ENCODE measurements at places on chromosomes 12 and 14.

DNA sequence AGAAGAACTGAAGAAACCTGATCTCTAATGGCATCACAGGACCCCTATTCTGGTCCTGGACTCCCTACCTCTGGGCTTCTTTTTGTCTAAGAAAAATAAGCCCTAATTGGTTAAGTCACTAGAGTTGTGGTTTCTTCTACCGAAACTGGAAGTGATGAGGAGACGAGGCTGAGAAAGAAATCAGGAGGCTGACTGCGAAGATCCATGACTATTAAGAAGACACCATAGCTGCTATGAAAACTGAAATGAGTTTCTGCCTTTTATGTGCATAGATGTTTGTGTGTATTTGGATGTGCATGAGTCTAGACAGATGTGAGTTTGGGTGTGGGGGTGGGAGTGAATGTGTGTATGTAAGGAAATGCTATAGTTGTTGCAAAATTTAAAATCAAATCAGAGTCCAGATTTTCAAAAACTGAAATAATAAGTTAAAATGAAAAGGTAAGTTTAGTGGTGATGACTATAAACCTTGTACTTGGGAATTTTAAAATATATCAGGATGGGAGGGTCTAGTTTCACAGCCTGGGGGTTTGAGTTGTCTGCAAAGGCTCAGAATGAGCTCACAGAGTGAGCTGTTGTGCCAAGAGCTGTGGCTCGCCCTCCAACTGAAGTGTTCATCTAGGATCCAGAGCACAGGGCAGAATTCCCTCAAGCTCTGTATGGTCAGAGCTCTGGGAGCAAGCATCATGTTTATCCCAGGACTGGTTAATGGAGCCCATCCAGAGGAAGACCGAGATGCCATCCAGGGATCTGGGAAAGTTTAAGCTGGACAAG is 94.9 kb downstream of the VCPKMT start:
- DNase-seq = no peak

GRCh38 chr14:96906434-96906833 is 109.3 kb downstream of the VRK1 start:
- DNase-seq = no peak

GRCh38 chr14:67744046-67744445 is 42.4 kb downstream of the RDH12 start:
- no peak for DNase-seq

DNA sequence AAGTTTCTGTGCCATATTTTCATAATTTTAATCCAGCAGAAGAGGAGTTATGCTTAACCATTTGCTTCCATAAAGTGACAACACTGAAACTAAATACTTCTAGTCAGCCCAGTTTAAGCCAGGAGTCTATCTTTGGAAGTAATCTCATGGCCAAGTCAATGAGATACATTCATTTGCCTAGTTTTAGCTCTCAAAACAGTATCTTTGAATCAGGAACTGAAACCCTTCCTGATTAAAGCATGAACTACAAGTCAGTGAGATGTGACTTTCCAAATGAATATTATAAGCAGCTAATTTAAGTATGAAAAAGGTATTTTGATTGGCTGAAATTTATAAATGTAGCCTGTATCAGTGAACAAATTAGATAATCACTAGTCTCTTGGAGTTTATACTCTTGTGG is 491.5 kb downstream of the SLC6A15 start:
- DNase-seq = no peak

GRCh38 chr12:28958553-28959195 is 190.4 kb upstream of the FAR2 start:
- DNase-seq = peak; percentile 39

DNA sequence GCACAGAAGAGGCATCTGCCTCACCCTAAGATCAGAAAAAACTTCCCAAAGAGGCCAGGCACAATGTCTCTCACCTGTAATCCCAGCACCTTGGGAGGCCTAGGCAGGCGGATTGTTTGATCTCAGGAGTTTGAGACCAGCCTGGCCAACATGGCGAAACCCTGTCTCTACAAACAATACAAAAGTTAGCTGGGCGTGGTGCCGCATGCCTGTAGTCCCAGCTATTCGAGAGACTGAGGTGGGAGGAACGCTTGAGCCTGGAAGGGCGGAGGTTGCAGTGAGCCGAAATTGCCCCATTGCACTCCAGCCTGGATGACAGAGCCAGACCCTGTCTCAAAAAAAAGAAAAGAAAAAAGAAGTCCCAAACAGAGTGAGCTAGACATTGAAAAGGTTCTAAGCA is 4.5 kb downstream of the ZBTB1 start:
- DNase-seq = no peak

- DNase-seq = no peak
These were observed 19.8 kb upstream of the CATSPERB start for GRCh38 chr14:91751719-91752118.

GRCh38 chr14:69749956-69750355 is 17.0 kb upstream of the SRSF5 start:
- no peak for DNase-seq

GRCh38 chr12:24889411-24889810 is 59.5 kb downstream of the BCAT1 start:
- no peak for DNase-seq

- DNase-seq = no peak
These were observed 42.9 kb downstream of the IQSEC3 start for GRCh38 chr12:109446-109845.

GRCh38 chr14:66273261-66273832 is 212.8 kb upstream of the CCDC196 start:
- no peak for DNase-seq

DNA sequence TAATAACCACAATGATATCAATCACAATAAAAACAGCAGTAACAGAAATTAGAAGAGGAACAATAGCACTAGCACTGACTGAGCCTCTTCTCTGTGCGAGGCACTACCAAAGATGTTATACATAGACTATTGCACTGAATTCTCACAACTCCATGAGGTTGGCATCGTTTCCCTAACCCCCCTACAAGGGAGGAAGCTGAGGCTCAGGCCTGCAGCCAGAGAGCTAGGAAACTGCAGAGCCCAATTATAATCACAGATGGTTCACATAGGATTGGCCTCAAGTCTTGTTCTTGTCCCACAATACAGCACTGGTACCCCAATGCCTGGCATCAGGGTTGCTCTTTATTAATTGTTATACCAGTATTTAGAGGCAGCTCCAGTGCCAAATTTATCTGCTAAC is 278.0 kb downstream of the CEP128 start:
- no peak for DNase-seq

DNA sequence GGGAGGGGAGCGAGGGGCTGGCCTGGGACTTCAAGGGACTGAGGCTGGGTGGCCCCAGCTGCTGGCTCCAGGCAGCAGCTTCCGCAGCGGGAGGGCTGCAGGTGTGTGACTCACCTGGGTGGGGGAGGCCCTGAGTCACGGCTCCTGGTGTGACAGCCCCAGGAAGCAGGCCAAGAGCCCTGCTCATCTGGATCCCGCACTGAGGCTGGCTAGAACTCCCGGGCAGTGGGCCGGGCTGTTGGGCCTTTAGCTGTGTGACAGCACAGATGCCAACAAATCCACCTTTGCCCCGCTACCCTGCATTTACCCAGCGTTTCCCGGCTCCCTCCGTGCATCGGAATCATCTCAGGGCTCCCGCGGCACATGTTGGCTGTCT is 180.0 kb upstream of the PRMT8 start:
- DNase-seq = no peak

- no peak for DNase-seq
These were observed 66.3 kb downstream of the OTX2 start for GRCh38 chr14:56744016-56744415.

DNA sequence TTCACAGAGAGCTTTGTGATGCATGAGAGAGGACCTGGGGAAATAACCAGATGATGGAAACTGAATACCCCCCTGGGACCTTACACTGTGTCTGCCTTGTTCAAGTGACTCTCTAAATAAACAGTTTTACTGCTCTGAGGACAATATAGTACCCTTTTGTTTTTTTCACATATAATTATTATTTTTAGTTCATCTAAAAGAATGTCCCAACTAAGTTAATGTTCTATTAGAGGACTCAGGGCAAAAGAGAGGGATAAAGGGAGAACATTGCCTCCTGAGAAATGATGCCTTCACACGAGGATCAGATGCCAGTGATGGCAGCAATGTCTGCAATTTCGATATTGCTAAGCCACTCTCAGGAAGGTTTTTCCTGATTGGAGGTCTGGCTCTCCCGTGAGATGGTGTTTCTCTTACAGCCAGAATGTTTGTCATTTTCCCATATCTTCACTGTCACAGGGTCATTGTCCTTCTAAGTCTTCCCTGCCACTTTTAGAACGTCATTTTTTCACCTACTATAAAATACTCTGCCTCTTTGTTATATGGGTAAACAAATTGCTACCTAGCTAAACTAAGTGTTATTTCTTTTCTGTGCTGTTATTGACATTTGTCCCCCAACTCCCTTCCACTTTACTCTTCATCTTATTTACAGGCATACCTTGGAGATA is 201.6 kb downstream of the RAD51B start:
- DNase-seq = peak; percentile 48

DNA sequence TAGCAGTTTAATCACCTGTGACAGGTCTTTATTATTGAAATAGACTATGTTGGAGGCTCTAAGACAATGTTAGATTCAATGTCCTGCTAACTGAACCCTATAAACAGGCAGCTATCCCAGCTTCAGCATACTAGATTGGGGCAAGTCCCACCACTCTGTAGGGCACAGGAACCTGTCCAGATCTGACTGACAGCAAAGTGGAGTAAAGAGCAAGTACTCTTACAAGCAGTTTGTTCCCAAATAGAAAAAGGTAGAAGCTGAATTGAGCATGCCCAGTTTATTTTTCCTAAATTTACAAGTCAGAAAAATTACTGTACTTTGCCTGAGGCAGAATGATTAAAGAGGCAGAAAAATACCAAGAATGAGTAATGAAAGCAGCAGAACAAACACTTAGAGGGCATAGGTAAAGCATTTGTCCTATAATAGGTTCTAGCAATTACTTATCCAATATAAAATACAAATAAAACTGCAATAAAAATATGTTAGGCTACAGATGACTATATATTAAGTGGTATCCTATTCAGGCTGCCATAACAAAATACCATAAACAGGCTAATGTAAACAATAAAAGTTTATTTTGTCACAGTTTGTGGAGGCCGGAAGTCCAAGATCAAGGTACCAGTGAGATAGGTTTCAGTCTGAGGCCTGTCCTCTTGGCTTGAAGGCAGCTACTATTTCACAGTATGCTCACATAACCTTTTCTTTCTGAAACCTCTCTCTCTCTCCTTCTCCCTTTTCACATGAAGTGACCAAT is 868.2 kb downstream of the C12orf50 start:
- DNase-seq = no peak

- peak; percentile 69 for DNase-seq
These were observed 9.8 kb upstream of the HSP90AA1 start for GRCh38 chr14:102096569-102097188.

- DNase-seq = peak; percentile 68
These were observed 86.5 kb downstream of the CAND1 start for GRCh38 chr12:67355428-67356379.

GRCh38 chr12:131699434-131699833 is 11.5 kb upstream of the SFSWAP start:
- no peak for DNase-seq

DNA sequence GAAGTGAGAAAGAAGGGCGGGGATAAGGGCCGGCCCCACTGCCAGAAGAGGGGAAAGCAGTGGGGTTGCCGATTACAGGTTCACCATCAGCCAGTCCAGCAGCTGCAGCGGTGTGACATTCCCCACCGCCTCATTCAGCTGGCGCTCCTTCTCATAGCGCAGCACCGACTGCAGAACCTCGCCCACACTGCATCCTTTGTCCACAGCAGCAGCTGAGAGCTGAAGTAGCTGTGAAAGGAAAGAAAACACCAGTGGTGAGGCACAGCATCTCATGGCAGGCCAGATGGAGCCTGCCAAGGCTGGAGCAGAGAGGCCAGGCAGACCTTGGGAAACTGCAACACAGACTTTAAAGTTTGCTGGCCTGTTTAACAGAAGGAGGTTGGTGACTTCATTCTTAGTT is 33.2 kb downstream of the AKAP3 start:
- no peak for DNase-seq

DNA sequence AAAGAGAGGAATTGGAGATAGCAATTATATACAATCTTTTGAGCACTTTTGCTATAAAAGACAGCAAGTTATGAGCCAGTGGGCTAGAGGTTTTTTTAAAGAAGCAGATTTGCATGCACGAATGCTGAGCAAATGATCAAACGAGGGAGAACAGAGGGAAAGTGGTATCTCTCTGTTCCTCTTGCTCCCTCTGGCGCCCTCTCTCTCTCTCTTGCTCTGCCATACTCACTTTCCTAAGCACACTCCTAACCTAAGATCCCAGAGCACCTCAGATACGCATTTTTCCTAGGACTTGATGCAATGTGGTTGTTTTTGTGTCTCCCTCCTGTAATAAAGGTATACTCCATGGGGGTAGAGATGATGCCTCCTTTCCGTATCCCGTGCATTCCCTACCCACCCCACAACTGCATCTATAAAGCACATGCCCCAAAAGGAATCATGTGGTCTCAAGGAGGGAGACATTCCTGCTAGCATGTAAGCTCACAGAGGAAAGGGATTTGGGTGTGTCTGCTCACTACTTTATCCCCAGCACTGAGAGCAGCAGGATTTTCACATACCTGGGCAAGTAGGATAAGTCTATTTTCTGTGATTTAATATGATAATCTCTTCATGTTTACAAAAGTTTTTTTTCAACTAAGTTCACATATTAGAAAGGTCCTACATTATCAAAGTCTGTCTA is 270.2 kb downstream of the SSPN start:
- no peak for DNase-seq

DNA sequence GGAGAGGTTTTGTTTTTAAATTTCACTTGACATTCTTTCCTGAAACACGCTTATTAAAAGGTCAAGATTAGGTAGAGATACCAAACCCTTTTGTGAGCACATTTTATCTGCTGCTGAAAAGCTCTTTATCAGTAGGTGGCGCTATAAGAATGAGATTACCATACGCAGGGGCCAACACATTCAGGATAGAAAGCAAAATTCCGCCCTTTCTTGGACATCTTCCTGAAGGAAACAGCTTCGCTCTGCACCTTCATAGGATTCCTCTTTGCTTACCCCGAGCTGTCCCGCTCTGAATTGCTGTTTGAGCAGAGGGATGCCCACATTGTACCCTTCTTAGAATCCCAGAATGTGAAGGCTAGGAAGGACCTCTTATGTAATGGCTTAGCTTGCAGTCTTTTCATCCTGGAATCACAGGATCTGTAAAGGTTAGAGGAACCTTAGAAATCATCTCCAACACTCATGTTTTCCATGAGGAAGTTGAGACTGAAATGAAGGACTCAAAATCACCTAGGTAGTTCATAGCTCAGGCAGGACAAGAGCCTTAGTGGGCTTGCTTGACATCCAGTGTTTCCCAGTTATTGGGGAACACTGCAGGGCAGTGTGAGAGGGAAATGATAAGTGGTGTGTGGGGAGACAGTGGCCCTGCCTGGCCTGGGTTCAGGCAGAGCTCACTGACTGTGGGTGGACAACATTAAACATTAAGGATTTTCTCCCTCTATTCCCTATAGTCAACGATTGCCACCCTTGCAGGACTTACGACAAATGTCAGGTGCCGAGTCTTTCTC is 38.7 kb upstream of the CRY1 start:
- peak; percentile 58 for DNase-seq

DNA sequence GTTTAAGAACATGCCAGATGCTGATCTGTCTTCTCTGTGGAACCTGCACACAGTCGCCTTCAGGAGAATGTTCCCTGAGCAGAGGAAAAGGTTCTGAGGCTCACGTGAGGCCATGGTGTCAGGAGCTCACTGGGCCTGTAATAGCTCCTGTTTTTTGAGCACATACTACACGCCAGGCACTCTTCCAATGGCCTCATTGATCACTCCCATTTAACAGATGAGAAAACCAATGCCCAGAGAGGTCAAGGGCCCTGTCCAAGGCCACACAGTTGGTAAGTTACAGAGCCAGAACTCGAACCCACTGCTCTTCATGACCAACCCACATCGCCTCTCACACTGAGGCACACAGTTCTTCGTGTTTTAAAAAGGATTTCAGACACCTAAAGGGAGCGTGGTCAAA is 7.3 kb upstream of the HHIPL1 start:
- no peak for DNase-seq
